Tibial artery (tissue), 4 donors: ENCODE measurements at places on chromosomes 13 and 19.

GRCh38 chr13:24281188-24282008 is 28.0 kb upstream of the C1QTNF9 start:
- no peak for DNase-seq

GRCh38 chr13:79973533-79973963 is 367.4 kb downstream of the SPRY2 start:
- no peak for DNase-seq

- no peak for DNase-seq
Observed at GRCh38 chr13:60689571-60689970, 292.6 kb downstream of the TDRD3 start.

DNA sequence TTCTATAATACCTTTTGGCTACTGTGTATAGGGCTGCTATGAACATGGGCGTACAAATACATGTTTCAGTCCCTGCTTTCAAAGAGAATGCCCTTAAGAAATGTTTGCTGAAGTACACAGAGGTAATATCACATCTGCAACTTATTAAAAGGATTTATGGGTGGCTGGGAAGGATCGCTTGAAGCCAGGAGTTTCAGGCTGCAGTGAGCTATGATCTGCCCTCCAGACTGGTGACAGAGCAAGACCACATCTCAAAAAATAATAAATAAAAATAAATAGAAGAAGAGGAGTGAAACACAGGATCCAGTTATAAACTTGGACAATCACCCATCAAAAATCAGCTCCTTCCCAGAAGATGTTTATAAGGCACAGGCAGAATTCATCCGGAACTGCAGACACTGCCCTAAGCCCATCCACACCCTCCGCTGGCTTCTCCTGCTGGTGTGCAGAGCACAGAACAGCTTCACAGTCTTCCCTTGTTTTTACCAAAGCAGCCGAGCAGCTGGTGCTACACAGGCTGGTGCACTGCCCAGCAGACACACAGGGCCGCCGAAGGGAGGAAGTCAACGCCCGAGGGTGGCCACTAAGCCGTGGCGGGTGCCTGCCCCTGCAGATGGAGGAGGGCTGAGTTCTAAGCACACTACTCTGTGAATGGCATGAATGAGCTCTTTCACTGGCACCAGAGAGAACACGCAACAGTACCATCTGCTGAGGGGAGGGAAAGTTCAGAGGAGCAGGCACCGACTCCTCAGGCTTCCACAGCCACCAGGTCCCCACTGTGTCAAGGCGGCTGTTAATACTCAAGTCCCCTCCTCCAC is 44.0 kb downstream of the BRD4 start:
- peak; percentile 72 for DNase-seq

DNA sequence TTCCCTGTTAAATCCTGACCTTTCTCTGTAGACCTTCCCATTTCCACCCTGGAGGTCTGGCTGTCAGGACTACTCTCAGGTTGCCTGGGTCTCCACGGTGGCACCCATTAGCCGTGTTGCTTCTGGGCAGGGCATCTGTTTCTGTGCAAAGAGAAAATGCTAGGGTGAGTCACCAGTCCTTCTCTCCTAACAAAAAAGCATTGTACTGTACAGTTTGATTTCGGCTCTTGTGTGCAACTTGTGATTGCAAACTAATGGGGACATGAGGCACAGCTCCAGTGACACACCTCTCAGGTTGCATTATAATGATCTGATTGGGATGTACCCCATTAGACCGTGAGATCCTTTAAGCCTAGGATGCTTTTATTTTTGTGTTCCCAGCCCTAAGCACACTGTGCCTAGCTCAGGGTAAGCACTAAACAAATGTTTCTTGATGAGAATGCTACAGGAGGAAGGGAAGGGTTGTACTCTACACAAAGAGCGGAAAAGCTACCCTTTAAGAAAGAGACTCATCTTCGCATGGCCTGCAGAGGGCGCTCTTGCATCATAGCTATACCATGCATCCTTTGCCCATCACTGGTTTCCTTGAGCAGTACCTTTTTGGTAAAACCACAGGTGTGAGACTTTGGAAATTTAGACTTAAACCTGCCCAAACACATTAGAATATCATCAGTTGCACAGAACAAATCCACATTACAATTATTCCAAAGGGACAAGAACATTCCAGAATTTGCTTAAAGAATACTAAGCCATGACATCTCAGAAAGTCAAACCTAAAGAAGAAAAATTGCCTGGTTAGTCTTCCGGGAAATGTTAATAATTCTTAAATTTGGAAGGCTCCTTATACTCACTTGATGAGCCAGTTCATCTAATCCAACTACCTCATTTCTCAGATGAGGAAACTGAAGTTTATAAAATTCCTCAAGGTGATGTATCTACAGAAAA is 20.3 kb upstream of the TRIM13 start:
- DNase-seq, result peak; percentile 60

DNA sequence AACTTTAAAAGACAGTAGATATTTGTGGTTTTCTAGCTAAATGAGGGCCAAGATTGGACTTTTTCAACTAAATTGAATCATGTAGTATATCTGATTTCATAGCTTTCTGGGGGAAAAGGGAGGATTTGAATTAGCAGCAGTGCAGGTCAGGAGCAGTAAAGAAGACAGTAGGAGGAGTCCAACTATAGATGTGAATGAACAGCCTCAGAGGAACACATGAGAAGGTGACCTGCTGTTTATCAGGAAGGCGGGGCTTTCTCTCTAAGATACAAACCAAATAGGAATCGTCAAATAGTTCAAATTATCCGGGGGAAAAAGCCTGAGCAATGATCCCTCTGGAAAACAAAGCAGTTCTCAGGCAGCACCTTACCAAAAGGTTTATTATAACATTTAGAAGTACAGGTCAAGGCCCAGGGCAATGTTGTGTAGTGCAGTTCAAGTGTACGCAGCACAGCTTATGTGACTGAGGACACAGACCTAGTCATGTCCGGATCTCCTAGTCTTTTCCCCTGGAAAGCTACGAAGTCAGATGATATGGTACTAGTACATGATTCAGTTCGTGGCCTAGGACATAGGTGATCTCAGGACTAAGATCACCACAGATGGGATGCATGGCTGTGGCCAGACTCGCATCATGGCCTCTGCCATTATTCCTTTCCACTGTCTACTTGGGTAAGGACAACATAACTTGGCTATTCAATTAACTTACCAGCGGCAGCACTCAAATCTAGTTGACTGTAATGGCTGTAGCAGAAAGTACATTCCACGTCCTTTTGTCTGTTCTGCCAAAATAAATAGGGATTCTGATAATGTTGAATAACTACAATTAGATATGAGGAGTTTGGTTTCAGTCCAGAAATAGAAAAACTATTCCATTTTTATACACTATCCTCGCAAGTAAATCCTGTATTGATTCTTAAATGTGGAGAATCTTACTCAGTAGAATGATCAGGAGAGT is 40.3 kb downstream of the MPHOSPH8 start:
- no peak for DNase-seq

DNA sequence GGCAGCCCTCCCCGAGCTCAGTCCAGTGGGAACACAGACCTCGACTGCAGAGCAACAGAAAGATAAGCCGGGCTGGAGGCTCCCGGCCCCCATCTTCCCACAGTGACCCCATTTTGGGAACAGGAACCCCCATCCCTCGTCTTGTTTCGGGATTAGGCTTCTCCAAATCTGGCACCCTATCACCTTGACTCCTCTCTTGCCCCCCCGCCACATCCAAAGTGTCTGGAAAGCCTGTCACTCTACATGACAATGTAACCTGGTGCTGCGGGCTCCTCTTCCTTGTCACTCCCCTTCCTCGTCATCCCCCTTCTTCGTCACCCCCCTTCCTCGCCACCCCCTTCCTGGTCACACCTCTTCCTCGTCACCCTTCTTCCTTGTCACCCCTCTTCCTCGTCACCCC is 10.1 kb downstream of the PAK4 start:
- DNase-seq, result no peak

- no peak for DNase-seq
Observed at GRCh38 chr13:29903996-29904395, 53.6 kb upstream of the UBL3 start.

- peak; percentile 87 for DNase-seq
Observed at GRCh38 chr13:114099191-114099590, 33.2 kb downstream of the RASA3 start.

DNA sequence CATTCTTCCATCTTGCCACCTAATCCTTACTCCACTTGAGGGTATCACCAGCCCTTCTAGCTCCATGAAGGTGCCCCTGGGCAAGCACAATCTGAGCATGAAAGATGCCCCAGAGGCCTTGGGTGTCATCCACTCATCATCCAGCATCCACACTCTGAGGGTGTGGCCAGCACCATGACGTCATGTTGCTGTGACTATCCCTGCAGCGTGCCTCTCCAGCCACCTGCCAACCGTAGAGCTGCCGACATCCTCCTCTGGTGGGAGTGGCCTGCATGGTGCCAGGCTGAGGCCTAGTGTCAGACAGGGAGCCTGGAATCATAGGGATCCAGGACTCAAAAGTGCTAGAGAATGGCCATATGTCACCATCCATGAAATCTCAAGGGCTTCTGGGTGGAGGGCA is 3.1 kb upstream of the KLK3 start:
- no peak for DNase-seq

GRCh38 chr19:18589380-18590272 is 1.0 kb downstream of the REX1BD start:
- peak; percentile 88 for DNase-seq

GRCh38 chr19:39602224-39602623 is at the start of gene LGALS13:
Gene LGALS13 (plus strand): TSS chr19:39602524. CDS start chr19:39602569, 45 bp downstream.
- no peak for DNase-seq

GRCh38 chr19:34104096-34104495 is 68.2 kb upstream of the LSM14A start:
- no peak for DNase-seq

GRCh38 chr13:109213714-109214113 is 572.7 kb downstream of the IRS2 start:
- no peak for DNase-seq

DNA sequence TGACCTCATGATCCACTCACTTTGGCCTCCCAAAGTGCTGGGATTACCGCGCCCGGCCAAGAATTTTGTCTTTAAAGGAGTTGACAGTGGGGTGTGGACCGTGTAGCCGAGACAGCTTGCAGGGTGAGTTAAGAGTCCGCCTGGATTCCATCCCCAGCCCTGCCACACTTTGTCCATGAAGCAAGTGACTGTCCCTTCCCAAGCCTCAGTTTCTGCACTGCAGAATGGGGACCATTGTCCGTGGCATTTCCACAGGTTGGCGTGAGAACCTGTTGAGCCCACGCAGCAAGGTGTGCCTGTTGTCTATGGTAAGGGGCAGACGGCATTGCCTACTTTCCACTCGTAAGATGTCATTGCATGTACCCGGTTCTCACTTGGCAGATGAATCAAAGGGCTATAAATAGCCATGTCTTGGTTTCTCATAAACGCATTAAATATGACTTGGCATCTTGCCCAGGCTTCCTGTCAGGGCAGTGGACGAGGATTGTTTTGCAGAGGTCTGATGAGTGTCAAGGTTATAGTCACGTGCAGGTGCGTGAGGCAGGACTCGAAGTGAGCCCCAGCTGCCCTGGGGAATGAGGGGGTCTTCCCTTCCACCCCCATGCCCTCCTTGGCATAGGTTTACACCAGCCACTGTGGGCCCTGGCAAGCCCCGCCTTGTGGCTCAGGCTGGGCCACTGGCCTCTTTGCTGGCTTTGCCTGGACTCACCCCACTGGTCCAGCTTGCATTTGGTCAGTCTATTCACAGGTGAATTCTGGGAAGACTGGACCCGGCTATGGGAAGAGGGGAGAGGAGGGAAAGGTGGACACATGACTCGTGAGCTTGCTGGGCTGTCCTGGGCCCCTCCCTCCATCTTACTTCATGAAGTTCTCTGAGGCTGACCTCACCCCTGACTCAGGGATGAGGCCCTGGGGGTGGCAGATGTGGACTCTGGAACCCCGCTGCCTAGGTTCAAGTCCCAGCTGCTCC is 14.6 kb downstream of the FAM187B start:
- peak; percentile 76 for DNase-seq

DNA sequence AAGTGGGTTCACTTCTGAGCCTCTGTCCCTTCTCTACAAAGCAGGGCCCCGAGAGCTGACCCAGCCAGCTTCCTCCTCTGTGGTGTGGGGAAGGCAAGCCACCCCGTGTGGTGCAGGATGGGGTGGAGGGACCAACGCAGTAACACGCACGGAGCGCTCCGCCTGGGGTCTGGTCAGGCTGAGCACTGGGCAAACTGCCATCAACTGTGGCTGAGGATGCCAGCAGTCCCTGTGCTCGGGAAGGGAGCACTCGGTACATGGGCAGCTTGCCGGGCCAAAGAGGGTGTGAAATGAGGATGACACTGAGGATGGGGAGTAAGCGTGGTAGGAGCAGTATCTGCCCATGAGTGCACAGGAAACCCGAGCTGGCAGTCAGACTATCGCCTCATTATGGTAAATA is 7.6 kb upstream of the GMIP start:
- no peak for DNase-seq

DNA sequence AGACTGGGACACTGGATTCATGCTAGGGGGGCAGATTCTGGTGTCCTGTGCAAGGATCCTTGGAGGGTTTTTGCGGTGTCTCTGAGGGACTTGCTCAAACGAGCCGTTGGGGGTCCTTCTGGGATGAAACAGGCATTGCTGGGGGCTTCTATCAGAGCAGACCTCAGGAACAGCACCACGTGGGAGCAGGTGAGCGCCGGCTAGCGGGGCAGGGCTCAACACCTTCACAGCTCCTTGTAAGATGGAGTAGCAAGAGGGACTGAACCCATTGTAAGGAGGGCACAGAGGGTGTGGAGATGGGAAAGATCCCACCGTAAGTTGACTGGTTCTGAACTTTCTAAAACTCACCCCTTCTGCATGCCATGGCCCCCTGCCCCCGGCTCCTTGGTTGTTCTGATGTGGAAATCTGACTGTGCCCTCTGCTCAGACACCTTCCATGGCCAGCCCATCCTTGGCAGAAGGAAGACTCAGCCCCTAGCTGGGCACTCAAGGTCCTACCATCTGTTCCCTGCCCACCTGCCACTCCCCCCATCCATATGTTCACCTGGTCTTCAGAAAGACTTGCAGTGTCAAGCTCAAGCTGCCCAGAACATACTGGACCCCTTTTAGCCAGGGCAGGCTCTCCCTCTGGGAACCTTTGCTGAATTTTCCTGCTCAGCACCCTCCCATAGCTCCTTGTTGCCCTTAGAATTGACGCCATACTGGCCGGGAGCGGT is 1.2 kb downstream of the SLC27A1 start:
- DNase-seq, result no peak

GRCh38 chr19:42452590-42452989 is 9.8 kb upstream of the CXCL17 start:
- DNase-seq, result no peak

GRCh38 chr19:51023946-51024345 is 2.5 kb downstream of the KLK11 start:
- DNase-seq, result no peak

- DNase-seq, result no peak
Observed at GRCh38 chr19:945401-946252, 19.8 kb downstream of the ARID3A start.

- no peak for DNase-seq
Observed at GRCh38 chr13:111480503-111480902, 160.1 kb downstream of the TEX29 start.
